ENCODE measurements at places on chromosomes 4 and X.

DNA sequence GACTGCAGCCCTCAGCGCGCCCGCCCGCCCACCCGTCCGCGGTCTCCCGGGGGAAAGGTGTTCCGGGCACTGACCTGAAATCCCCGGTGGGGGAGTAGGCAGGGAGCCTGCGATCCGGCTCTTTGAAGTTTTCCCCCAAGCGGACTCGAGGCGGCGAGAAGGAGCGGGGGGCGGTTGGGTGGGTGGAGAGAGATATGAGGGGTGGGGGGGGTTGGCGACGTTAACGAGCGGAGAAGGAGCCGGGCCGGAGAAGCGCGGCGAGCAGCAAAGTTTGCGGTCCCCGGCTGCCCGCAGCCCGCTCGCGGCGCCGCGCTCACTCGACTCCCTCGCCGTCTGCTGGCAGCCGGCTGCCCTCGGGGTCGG, 636 bp downstream of the BCOR start:
- no peak for DNase-seq

- no peak for DNase-seq
Measured at GRCh38 chrX:73214426-73215094, at the start of gene NAP1L2. TSS of gene NAP1L2 (minus strand) at chrX:73214851. CDS start at chrX:73214492, 359 bp downstream.

DNA sequence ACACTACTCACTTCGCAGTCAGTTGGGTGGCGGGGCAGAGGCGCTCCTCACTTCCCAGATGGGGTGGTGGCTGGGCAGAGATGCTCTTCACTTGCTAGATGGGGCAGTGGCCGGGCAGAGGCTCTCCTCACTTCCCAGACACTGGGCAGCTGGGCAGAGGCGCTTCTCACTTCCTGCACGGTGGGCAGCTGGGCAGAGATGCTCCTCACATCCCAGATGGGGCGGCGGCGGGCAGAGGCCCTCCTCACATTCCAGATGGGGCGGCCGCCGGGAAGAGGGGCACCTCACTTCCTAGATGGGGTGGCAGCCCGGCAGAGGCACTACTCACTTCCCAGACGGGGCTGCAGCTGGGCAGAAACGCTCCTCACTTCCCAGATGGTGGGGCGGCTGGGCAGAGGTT, 199.8 kb downstream of the RTL9 start:
- no peak for DNase-seq

DNA sequence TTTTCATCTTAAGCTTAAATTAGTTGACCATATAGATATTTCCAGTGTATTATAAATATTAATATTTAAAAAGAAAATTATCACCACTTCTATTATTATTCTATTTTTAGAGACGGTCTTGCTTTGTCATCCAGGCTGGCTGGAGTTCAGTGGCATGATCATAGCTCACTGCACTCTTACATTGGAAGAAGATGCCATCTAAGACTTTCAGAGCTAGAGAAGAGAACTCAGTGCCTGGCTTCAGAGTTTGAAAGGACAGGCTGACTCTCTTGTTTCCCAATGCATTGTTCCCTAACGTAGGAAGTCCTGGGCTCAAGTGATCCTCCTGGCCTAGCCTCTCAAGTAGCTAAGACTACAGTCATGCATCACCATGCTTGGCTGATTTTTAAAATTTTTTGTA, 75.9 kb downstream of the FIP1L1 start:
- DNase-seq, result no peak

- no peak for DNase-seq
Measured at GRCh38 chr4:41747230-41748055, 1.1 kb downstream of the PHOX2B start.

GRCh38 chr4:99029852-99030251, 34.3 kb downstream of the METAP1 start:
- no peak for DNase-seq

DNA sequence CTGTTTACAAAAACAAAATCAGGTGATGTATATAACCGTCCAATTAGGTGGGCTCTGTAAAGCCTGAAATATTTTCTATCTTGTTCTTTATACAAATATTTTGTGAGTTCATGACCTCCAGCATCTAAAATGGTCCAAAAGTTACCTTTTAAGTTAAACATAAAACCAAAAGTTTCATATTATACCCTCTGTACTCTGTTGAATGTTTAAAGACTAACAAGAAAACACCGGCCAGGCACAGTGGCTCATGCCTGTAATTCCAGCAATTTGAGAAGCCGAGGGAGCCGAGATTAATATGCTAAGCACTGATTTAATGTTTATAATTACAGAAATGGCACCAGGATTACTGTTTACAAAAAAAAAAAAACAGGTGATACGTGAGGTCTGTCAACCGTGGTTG, 328.4 kb downstream of the DHRSX start:
- DNase-seq, result no peak

DNA sequence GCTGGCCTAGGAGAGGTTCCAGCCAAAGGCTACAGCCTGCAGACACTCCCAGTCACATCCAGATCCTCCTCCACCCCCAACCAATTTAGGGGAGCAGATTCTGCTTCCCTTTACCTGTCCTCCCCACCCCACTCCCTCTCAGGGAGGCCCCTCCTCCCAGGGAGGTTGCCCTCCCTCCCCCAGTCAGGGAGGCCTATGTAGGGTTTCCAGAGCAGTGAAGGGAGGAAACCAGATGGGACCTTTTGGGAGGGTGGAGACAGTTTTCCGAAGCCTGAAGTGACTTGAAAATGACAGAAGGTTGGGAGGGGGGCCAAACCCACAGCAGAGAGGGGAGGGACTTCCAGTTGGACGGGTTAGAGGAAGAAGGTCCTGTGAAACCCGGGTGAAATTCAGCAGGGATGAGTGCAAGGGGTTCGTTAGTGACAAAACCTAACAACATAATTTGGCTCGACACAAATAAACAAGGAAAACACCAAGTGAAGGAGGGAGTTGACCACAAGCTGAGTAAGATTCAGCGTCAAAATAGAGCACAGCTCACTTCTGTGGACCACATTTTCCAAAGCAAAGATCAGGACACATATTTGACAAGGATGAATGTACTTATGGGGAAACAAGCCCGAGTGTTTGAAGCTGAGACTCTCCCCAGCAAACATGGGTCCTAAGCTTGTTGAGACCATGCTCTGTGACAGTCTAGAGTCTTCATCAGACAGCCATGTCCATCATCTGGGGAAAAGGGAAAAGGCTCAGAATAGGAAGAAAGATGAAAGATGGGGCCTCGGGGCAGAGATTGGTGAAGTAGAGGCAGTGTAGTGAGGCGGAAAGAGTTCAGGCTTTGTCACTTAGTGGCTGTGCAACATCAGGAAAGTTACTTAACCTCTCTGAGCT, 46.4 kb downstream of the PRPS1 start:
- peak; percentile 81 for DNase-seq

DNA sequence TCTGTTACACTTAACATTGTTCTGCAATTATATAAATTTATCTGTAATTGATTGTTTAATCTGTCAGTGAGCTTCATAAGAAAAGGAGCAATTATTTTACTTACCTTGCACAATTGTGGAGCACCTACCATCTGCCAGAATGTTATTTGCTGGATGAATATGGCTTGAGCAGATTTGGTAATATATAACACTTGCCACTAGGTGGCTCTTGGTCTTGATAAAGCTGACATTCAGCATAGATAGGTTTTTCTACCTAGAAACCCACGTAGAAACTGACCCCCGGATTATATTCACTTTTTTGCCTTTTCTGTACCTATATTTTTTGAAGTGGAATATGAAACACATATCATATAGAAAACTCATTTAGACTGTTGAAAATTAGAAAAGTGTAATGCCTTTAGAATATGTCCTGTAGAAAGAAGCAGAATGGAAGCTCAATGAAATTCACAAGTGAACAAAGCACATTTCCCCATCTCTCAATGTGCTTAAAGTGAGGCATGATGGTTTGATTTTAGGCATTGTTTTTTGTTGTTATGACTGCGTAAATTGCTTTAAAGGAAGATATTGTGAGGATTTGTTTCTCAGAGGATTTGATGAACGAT, 9.5 kb downstream of the RBPJ start:
- DNase-seq, result peak; percentile 31

DNA sequence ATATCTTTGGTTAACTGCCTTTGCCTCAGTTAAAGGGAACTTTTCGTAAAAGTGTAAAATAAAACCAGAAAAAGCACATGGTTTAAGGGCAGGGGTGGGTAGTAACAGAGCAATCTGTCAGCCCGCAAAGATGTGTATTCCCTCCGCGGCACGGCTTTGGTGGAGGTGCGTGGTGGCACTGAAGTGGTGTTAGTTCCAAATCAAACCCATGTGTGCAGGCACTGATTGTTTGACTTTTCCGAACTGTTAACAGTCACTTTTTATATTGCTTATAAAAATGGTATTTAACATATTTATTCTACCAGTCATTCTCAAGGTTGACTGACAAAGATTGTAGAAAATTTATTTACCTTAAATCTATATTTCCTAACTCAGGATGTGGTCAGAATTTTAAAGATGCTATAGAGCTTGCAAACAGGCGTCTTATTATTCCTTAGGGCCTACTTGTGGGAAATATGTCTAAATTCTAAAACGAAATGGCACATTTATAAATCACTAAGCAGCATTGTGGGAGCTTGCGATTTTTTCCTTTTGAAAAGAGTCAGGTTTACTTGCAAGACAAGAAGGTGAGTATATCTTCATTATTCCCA, 272.7 kb upstream of the PCDH18 start:
- no peak for DNase-seq

- no peak for DNase-seq
Measured at GRCh38 chrX:9876201-9876600, 90.0 kb downstream of the SHROOM2 start.

GRCh38 chrX:45009371-45010000, 136.5 kb downstream of the KDM6A start:
- no peak for DNase-seq

- no peak for DNase-seq
Measured at GRCh38 chr4:149605601-149606378, 209.9 kb downstream of the IQCM start.

DNA sequence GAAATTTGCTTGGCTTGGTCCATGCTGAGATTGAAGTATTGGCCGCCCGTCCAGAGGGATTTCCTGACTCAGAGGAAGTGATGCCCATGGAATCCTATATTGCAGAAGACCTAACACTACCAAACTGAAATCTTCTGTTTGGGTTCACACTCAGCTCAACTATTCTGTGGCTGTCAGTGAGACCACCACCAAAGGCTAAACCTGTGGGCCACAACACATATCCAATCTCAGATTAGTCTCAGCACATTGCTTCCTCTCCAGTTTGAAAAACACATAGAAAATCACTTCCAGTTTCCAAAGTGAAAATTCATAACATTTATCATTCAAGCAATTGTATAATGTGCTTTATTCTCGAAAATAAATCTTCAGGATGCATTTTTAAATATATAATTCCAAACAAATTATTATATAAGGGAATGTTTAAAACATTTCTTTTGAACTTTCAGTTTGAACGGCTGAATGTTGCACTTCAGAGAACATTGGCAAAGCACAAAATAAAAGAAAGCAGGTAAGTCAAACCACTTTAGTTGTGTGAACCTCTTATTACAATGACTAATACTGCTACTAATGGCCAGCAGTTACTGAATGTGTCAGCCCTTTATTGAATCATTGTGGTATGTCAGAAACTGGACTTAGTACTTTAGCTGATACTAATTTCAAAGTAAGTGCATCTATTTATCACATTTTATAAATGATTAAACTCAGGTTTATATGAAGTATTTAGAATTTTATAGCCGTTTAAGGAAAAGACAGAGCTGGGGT, 37.0 kb downstream of the GUCY1A1 start:
- DNase-seq, result no peak

DNA sequence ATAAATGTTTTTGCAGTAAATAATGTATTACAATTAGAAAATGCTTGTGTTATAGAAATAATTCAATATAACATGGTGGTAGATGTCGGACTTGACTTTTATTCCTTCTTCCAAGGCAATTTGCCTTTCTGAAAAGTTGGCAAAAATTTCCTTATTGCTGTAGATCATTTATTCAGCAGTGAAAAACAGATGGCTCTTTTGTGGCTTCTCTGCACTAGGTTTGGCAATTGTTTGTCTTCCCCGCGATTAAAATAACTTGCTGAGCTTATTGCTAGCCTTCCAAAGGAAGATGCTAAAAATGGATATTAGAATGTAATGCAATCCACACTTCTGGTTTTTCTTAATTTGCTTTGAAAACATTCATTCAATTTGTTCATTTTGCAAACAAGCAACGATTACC, 1977.9 kb upstream of the ADGRL3 start:
- no peak for DNase-seq

- no peak for DNase-seq
Measured at GRCh38 chr4:6964858-6965257, 55.2 kb downstream of the TBC1D14 start.

GRCh38 chr4:76302826-76303438, 3.6 kb upstream of the STBD1 start:
- DNase-seq, result peak; percentile 43

GRCh38 chr4:14726877-14727361, 275.4 kb upstream of the CPEB2 start:
- DNase-seq, result no peak

GRCh38 chr4:76990288-76991080, 40.9 kb downstream of the SEPTIN11 start:
- DNase-seq, result no peak

DNA sequence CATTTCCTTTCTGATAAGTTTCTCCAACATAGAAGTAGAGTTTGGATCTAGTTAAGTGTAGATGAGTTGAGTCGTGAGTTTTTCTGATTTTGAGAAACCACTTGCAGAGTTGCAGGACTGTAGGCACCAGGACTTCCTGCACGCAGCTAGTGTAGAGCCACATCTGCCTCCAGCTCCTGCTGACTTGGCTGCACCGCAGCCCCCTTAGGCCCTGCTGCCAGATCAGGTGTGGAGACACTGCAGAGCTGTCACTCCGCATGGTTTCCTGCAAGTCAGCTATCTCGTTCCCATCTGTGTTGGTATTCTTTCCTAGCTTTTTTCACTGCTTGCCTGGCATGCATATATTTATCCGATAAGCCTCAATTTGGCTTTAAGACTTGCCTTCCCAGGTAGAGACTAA, 48.9 kb downstream of the PCDH7 start:
- no peak for DNase-seq

DNA sequence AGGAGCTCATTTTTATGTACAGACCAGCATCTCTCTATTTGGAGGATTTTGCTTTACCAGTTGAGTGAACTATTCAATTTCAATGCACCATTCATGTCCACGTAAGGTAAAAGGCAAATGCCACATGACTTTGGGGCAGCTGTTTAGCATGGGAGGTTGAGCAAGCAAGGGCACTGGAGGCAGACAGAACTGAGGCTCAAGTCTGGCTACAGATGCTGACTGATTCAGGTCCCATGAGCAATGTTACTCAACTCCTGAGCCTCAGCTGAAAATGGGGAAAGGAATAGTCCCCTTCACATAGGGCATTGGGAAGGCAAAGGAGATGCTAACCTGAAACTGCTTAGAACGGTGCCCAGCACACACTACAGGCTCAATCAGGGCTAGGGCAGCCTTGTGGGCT, 93.0 kb upstream of the MTM1 start:
- DNase-seq, result peak; percentile 5

GRCh38 chrX:50638123-50638522, 167.5 kb upstream of the DGKK start:
- no peak for DNase-seq

DNA sequence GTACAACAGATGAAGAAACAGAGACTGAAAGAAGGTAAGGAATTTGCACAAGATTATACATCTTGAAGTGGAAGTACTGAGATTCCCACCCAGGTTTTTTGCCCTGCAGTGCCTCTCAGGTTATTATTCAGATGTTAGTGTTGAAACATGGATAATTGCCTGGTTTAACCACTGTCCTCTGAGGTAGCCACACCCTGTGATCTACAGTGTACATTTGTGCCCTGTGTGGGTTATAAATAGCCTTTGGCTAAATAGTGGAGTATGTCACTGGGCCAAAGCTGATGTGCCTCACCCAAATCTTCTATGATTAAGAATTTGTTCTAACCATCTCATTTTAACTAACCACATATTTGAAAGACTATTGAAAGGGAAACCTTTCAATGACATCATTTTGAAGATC, 5.4 kb upstream of the ASB5 start:
- no peak for DNase-seq

Measured in CD14-positive monocyte (primary cell).